ENCODE measurements at places on chromosomes 12 and 14. TPM values are rescaled to one million over a fixed set of nuclear protein-coding genes. Genes with fewer than 3 reads are reported as not detected.

The TAS2R14 gene
- total RNA-seq, result 5.2 TPM

The HELB gene
- 3.0 TPM for total RNA-seq

The ATL1 gene
- 10.7 TPM for total RNA-seq

The NEUROD4 gene
- total RNA-seq, result not detected

The SLC10A1 gene
- total RNA-seq, result not detected

The STYK1 gene
- not detected for total RNA-seq

The CCDC197 gene
- not detected for total RNA-seq

The PRB2 gene
- total RNA-seq, result not detected

The MYF5 gene
- total RNA-seq, result not detected

The FBLN5 gene
- 56.8 TPM for total RNA-seq

The C12orf60 gene
- 0.99 TPM for total RNA-seq

The POTEM gene
- not detected for total RNA-seq

The KDM5A gene
- 46.2 TPM for total RNA-seq

The SLC38A4 gene
- total RNA-seq, result 4.6 TPM

The CDH24 gene
- total RNA-seq, result 2.4 TPM

The ASB2 gene
- total RNA-seq, result 0.49 TPM
